ENCODE measurements at places on chromosomes 7 and 10.

DNA sequence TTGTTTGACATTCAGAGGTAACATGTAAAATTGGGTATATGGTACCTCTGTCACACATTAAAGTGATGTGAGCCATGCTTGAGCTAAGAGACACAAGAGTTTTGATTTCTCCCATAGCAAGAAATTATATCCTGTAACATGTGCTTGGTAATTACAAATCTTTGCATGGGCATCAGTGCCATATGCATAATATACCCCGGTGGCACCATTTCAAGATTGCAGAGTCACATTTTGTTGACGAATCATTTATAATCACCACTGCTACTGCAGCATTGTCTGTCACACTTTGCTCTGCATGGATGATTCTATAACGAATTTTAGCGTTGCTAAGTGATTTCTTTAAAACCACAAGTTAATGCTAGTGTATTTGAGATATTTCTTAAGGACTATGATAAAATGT lies 443.7 kb upstream of the LRRN3 start:
- DNase-seq = no peak

DNA sequence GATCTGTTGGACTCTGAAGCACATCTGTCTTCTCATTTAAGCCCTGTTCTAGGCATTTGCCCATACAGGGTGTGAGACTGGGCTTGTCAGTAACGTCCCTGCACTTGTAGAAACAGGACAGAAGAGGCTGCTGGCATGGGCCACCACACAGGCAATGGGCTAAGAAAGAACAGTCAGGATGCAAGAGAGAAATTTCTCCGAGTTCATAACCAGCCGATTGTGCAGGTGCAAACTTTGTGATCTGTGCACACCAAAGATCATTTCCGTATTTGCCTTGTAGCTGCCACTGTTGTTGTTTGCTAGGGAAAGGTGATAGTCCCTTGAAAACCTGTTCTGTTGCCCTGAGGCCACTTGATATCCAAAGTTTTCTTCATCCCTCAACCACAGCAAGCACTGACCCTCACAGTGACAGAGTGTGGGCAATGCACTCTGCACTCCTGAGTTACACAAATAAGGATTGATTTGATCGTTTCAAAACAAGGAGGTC lies 20.3 kb downstream of the KLF6 start:
- DNase-seq = no peak

- DNase-seq = no peak
Observed at GRCh38 chr7:19248115-19248514, 102.9 kb upstream of the FERD3L start.

GRCh38 chr10:28020080-28020860 lies 21.4 kb upstream of the ODAD2 start:
- no peak for DNase-seq

DNA sequence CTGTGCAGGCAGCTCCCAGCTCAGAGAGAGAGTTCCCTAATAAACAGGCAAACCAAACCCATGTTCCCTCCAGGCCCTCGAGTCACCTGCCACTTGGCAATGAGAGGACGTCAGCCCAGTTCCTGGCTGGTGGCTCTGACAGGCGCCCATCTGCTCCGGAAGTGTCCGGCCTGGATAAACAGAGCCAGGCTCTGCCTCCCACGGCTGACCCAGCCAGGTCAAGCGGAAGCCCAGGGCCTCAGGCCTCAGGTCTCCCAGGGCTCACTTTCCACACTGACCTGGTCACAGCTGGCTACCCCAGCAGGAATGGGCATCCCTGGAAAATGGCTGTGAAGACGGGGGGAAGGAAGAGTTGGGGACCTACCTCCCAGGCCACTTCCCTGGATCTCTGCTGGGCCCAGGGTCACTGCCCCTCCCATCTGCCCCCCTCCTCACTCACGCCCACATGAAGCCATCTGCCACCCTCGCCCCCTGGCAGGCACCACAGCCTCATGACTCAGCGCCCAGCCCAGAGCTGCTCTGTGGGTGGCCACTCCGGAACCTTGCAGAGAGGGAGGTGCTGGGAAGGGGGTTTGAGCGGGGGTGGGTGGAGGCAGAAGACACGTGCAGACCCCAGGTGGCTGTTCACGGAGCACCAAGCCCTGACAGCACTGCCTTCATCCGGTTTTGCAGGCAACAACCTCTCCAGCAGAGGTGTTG lies 37.4 kb upstream of the DUSP5 start:
- DNase-seq = peak; percentile 11

- DNase-seq = no peak
Observed at GRCh38 chr10:61476529-61476928, 23.3 kb upstream of the TMEM26 start.

GRCh38 chr7:87448388-87448787 lies 27.1 kb downstream of the ABCB4 start:
- no peak for DNase-seq

GRCh38 chr10:127527891-127528290 lies 21.2 kb upstream of the NPS start:
- no peak for DNase-seq

Measured in activated T-cell treated with anti-CD3 and anti-CD28 coated beads for 24 hours (primary cell).